ENCODE measurements at places on chromosomes 7 and 10. TPM values are rescaled to one million over a fixed set of nuclear protein-coding genes. Genes with fewer than 3 reads are reported as not detected.

DNA sequence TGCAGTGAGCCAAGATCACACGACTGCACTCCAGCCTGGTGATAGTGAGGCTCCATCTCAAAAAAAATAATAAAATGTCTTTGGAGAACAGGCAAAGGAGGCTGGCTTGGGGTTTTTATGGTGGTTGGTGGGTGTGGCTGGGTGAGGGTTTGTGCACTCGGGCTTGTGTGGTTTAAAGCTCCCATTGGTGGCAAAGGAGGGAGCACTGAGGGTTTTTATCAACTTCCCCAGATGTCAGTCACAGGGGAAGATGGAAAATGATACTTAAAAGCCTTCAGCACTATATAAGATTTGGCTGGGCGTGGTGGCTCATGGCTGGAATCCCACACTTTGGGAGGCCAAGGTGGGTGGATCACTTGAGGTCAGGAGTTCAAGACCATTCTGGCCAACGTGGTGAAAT, 16.3 kb upstream of the RNF216 start:
- H3K27me3 ChIP-seq = no peaks in the 10 kb centered on the region
- H3K4me3 ChIP-seq = no peak overlapping the region
- no peak overlapping the region for H3K27ac ChIP-seq
- no peak for DNase-seq
- no peaks in the 10 kb centered on the region for H3K4me1 ChIP-seq

Gene LRRN3
- total RNA-seq = not detected

GRCh38 chr7:325051-325798, 35.3 kb downstream of the FOXL3 start:
- no peak overlapping the region for H3K4me3 ChIP-seq
- H3K4me1 ChIP-seq = peaks cover 2% of the 10 kb centered on the region
- H3K27ac ChIP-seq = no peak overlapping the region
- H3K27me3 ChIP-seq = peaks cover 15% of the 10 kb centered on the region
- H3K36me3 ChIP-seq = no peaks in the 10 kb centered on the region
- no peak for DNase-seq

Gene EXOSC1
- 47.4 TPM for total RNA-seq

- peaks cover 85% of the 10 kb centered on the region for H3K36me3 ChIP-seq
- H3K4me3 ChIP-seq = no peak overlapping the region
- peaks cover 2% of the 10 kb centered on the region for H3K4me1 ChIP-seq
- no peak overlapping the region for H3K27ac ChIP-seq
- H3K27me3 ChIP-seq = no peaks in the 10 kb centered on the region
Measured at GRCh38 chr10:74103560-74104258, 46.9 kb downstream of the AP3M1 start.
